ENCODE measurements at places on chromosomes 1 and 21.
A peak's percentile ranks its signal among the peaks of the same experiment; 100 is the strongest.

DNA sequence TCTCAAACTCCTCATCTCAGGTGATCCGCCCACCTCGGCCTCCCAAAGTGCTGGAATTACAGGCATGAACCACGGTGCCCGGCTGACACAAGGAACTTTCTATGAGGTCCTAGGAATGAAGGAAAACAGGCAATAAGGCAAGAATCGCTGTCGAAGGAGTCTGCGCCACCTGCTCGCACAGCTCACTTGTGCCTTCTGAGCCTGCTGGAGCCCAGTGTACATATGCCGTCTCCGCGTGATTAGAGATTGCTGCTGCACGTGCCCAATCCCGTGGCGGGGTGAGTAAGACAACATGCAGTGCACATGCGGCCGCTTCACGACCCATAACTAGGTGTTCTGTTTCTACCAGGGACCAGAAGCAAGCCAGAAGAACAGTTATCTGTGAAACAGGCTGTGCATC, 24.3 kb downstream of the H3-3A start:
- DNase-seq, result no peak

DNA sequence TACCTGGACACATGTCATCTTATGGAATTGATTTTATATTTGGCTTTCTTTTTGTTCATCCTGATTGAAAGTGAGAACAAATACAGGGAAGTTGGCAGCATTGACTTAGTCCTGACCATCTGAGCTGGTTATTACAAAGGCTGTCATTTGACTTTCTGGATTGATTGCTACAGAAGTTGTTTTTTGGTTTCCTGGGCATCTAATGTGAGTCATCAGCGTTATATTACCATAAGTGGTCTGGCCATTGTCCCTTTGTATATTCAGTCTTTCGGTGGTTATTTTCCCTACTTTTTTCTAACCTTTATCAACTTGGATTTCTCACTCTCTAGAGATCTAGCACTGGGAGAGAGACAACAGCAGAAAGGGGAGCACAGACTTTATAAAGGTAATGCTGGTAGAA, 1646.5 kb downstream of the MRPL39 start:
- DNase-seq, result peak; percentile 44

- no peak for DNase-seq
These were observed 5.4 kb upstream of the DISP3 start for GRCh38 chr1:11473491-11474034.

- DNase-seq, result no peak
These were observed 102.9 kb upstream of the PTGFR start for GRCh38 chr1:78387871-78388270.

GRCh38 chr21:31103163-31103562, 64.9 kb upstream of the KRTAP19-8 start:
- DNase-seq, result no peak

DNA sequence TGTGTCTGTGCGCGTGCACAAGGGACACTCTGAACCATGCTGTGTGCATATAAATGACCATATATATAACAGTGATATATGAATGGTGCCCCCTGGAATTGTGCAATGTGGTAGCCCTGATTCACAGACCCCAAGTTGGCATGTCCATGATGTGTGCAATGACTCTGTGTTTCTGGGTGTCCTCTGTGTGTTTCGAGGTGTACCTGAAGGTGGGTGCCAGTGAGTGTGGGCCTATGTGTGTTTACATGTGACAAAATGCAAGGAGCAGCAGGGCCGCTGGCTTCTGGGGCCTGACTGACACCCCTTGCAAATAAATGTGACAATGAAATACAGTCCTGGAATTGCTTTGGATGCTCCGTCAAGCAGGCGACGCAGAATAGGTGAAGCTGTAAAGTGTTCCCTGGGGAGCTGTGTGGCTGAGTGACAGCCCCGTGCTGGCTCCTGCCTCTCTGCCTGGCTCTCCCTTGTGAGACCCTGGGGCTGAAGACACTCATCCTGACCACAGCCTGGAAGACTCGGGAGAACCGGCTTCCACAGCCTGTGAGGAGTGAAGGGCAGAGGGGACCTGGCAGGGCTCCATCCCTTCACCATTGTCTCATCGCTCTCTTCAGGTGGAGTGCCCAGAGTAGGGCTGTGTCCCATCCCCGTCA, 38.2 kb upstream of the CSF3R start:
- no peak for DNase-seq

GRCh38 chr1:170558731-170559130, 26.8 kb downstream of the GORAB start:
- DNase-seq, result no peak

DNA sequence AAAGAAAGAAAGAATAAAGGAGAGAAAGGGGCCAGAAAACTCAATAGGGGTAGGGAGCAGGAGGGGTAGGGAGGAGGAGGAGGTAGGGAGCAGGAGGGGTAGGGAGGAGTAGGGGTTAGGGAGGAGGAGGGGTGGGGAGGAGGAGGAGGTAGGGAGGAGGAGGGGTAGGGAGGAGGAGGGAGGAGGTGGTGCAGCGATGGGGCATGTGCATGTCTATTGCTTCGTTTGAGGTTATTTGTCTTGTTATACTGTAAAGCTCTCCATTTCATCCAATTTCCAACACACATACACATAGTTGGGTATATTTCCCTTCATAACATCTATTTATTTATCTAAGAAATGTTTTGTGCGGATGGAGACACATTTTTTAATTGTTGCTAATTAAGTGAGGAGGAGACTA, 19.7 kb downstream of the RGS1 start:
- no peak for DNase-seq

DNA sequence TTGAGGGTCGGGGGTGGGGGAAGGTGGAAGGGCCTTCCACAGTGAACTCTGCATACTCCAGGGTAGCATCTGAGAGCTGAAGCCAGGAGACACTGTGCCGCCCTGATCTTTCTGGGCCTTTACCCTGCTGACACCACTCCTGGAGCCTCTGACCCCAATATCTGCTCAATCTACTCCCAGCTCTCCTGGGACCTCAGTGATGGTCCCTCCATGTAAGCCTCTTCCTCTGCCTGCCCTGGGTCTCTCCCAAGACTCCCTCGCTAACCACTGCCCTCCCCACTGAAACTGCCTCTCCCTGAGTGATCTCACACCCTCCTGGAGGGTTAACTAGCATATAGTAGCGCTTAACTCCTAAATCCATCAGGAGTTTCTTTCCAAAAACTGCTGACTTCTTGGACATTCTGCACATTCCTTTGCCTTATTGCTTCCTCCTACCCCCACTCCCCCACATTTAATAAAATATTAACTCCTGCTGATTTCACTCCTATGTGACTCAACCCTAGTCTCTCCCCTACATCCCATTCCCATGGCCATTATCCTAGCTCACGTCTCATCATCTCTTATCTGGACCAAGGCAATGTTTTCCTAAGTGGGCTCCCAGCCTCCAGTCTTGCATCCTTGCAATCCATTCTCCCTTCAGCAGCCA, 145.6 kb downstream of the HMGB4 start:
- DNase-seq, result no peak

DNA sequence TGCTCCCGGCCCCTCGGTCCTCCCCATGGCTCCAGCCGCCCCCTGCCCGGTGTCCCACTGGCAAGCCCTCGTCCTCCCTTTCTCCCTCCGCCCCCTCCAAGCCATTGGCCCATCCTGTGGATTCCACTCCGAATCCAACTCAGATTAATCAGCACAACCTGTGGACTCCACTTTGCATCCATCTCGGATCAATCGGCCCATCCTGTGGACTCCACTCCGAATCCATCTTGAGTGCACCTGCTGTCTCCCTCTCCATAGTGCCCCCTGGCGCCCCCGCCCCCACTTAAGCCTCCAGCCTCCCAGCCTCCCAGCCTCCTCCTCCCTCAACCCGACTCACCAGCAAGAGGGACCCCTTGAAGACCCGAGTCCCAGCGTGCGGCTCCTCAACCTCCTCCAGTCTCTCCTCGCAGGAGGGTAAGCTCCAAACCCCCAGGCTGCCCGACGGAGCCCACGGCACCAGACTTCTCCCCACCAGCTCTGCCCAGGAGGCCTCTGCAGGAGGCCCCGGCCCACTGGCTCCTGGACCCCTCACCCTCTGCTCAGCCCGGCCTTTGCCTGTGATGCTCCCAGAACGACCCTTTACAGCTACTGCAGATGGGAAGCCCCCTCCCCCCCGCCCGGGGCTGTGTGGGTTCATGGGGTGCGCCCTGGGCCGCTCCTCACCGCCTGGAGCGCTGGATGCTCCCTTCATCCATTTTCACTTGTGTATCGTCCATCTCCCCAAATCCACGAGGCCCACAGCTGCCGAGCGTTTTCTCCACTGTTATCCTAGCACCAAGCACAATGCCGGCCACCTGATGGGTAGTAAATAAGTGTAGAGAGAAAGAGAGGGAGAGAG, 40.6 kb upstream of the TSPEAR start:
- DNase-seq, result no peak

GRCh38 chr1:43308635-43309404, 8.0 kb downstream of the TIE1 start:
- DNase-seq, result no peak

DNA sequence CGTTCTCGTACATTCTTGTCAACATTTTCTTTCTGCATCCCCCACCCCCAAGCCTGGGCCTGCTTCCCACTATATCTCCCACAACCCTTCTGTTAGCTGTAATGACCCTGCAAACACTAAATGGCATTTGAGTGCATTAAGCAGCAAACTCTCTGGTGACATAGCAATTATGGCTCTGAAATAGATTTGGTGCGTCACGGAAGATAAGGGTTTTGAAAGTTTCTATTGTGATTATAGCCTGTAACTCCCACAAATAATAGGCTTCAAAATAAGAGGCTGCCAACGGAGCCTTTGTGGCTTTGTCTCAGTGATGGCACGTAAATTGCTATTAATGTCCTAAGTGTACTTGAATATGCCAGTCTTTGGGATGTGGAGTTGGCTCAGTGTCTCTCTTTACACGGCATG, 277.6 kb downstream of the PBX1 start:
- DNase-seq, result no peak

GRCh38 chr1:216805233-216805632, 82.0 kb upstream of the ESRRG start:
- DNase-seq, result no peak

DNA sequence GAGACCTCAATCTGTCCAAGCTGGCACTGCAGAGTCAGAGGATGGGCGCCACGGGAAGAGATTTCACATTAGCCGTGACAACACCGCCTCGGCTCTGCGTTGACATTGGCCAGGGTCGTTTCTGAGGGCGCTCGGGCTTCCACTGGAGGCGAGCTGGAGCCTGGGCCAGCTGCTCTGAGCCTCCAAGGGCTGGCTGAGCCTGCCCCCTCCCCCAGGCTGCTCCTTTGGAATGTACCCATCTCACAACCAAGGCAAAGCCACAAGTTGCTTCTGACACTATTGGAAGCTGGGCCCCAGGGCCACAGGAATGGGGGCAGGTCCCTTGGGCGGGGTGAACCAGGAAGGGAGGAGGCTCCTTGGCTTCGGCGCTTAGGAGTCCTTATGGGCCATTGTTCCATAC, 12.7 kb downstream of the GPR3 start:
- peak; percentile 88 for DNase-seq

DNA sequence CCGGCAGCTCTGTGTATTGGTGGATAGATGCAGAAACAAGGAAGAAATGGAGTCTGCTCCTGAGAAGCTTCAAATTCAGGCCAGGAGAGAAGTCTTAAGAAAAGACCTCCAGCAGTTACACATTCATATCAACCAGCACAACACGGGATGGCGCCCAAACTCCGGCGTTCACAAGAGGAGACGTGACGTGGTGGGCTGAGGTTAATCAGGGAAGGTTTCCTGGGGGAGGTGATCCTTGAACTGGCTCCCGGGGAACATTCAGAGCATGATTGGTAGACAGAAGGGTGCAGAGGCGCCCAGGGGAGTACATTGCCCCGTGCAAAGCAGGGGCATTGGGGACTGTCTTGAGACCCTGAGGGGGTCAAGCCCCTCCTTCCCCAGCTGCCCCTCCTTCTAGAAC, 27.7 kb upstream of the SPSB1 start:
- no peak for DNase-seq

- DNase-seq, result no peak
These were observed 85.5 kb downstream of the SYT2 start for GRCh38 chr1:202624781-202625108.

DNA sequence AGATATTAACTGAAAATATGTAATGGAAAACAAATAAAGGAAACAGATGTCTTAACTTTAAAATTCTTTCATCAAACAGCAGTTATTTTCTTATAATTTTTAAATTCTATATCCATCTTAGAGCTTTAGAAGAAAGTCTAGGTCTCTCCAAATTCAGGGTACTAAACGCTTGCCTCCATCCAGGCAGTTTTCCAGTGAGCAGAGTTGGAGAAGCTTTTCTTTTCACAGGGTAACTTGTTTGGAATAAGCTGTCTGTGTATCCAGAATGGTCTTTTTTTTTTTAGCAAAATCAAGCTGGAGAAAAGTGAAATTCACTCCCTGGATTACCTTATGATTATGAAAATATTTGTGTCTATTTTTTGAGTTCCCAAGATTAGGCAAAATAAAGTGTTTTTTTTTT, 88.6 kb downstream of the DDAH1 start:
- no peak for DNase-seq

GRCh38 chr1:206555473-206555935, 48.2 kb downstream of the RASSF5 start:
- DNase-seq, result no peak

DNA sequence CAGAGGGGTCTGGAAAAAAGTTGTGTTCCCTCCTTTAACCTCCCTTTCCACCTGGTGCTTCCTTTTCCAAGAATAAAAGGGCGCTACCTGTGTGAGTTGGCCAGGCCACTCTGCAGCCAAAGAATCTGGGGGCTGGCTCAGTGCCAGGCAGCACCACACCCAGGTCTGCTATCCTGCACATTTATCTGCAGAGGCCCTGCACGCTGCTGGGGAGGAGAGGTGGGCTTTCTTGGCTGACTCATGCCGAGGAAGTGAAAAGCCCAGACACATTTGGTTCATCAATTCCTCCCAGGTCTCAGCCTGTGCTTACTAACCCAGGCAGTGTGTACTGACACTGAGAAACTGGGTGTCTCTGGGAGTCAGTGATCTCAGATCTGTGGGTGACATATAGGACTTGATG, 79.8 kb upstream of the F3 start:
- DNase-seq, result peak; percentile 37

- no peak for DNase-seq
These were observed 12.4 kb downstream of the PSEN2 start for GRCh38 chr1:226882631-226883409.

- DNase-seq, result no peak
These were observed 16.2 kb downstream of the LAPTM5 start for GRCh38 chr1:30741239-30741894.

DNA sequence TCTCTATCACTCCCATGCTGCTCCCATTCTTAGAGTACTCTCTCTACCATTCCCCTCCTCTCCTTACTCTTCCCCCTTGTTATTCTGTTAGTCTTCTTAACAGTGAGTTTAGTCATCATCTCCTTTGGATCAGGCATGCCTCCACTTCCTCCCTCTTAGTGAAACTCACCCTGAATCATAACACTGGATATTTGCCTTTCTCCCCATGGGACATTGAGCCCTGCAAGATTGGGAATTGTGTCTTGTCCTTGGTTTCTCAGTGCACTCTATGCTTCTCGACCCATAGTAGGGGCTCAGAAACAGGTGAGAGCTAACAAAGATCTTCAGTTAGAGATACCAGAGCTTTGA, 68.3 kb upstream of the GCLM start:
- DNase-seq, result peak; percentile 63

DNA sequence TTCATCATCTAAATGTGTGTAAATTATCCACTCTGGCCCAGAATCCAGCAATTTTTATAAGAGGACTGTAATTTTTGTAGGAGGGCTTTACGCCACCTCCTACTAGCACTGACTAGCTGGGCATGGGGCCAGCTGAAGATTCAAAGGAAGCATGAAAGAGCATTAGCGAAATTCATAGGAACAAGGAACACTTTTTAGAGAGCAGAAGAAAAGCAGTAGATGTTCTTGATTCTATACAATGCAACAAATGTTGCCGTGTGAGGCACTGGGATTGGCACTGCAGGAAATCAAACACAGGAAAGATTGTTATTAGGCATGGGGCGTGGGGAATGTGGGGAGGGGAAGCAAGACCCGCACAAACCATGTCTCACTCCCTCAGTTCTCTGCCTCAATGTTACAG, 58.4 kb upstream of the PARP1 start:
- no peak for DNase-seq

Measured in astrocyte of the spinal cord (primary cell).